Brain pericyte (primary cell): ENCODE measurements at places on chromosomes 2 and 18.

- DNase-seq: no peak
These were observed 344.8 kb downstream of the RPRM start for GRCh38 chr2:153133716-153134115.

DNA sequence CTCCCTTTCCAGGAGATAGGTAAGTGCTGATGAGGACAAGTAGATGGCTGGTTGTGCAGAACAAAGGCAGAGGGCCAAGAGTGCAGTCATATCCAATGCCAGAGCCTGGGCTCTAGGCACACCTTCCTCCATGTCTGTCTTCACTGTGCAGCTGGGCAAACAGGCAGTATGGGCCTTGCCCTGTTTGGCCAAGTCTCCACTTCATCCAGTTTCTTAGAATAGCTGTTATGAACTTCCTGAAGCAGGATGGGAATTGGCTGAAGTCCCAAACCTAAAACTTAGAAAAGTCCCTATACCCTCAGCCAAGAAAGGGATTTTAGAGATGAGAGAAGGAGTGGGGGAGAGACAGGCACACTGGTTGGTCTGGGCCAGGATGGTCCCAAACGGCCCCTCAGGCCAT is 37.5 kb upstream of the CYP26B1 start:
- DNase-seq: no peak

GRCh38 chr2:182319556-182320505 is 107.0 kb downstream of the PDE1A start:
- DNase-seq: no peak

- no peak for DNase-seq
These were observed 87.7 kb downstream of the SH3YL1 start for GRCh38 chr2:175880-176820.

DNA sequence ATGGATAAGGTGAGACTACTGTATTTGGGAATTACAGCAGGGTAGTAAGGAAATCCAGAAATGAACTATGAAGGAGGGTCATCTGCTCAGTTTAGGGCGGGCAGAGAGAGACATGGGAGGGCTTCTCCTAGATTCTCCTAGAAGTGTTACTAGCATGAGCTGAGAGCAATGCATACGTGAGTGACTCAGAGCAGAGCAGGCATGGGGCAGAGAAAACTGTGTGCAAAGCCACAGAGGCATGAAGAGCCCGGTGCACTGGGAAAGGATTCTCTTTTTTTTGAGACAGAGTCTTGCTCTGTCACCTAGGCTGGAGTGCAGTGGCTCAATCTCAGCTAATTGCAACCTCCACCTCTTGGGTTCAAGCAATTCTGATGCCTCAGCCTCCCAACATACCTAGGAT is 116.2 kb downstream of the SOCS6 start:
- no peak for DNase-seq

DNA sequence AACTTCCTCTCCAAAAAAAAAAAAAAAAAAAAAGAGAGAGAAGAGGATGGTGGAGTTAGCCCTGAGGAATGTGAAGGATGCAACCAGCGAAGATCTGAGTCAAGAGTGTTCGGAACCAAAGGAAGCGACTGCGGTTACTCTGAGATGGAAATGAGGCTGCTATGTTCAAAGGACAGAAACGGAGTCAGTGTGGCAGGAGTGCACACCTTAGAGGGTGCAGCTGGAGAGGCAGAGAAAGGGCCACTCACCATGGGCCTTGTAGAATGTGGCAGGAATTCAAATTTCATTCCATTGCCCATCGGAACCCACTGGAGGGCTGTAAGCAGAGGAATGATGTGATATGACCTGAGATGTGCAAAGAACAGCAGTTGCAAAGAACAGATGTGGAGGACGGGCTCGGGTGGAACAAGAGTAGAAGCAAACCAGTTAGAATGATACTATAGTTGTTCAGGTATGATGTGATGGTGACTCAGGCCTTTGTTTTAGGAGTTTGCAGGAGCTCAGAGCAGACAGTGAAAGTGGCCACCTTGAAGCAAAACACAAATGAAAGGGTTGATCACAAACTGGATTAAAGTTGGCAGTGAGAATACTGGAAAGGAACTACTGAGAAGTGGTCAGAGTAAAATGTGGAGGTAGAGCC is 22.6 kb downstream of the ITGA6 start:
- no peak for DNase-seq

DNA sequence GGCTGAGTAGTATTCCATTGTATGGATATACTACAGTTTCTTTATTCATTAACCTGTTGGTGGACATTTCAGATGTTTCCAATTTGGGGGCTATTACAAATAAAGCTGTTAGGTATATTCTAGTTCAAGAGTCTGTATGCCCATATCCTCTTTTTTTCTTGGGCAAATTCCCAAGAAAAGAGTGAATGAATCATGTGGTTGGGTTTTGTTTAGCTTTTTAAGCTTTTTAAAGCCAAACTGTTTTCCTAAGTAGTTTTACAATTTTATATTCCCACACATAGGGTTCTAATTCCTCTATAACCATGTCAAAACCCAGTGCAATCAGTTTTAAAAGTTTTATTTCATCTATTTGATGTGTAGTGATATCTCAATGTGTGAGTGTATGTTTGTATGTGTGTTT is 44.9 kb upstream of the BAZ2B start:
- no peak for DNase-seq

DNA sequence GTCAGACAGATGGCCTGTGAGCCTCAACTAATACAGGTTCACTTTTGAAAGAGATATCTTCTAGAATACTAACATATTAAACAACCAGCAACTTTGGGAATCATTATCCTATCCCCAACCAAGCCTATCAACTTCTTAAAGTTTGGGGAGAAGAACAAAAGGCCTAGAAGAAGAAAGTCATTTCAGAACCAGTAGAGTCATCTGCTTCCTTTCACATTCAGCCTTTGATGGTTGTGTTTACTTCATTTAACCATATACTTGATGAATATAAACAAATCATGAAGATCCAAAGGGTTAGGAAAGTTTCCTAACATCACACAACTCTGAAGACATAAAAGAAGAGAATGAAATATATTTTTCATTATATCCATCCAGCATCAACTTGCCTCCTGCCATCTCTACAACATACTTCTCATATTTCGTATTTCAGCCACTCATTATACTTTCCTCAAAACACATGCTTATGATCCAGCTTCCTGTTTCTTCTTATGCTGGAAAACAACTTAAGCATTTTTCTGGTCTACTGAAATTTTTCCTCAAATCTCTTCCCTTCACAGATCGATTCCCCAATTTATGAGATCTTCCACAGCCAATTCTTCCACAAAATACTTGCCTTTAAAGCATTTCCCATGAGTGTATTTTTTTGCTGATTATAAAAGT is 114.3 kb downstream of the CACNB4 start:
- no peak for DNase-seq
